ENCODE measurements at places on chromosomes 2 and 18.

- no peak for DNase-seq
These were observed 46.8 kb downstream of the PIK3C3 start for GRCh38 chr18:42001801-42002200.

DNA sequence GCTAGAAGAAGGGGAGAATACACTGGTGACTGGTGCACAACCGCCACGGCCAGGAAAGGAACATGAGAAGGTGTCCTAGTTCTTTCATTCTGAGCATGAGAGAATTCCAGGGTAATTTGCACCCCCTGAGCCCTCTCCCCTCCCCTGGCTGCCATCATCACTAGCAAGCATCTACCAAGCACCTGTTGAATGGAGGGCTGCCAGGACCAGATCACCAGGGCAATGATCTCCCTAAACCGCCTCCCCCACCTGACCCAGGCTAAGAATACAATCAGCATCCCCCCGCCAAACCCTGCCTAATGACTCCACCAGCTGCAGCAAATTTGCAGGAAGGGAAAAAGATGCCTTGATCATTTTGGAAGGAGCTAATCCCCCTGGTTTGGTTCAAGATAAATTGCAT is 100.2 kb downstream of the STPG4 start:
- DNase-seq, result no peak

GRCh38 chr18:35122586-35123224 is 81.5 kb downstream of the MAPRE2 start:
- DNase-seq, result no peak

DNA sequence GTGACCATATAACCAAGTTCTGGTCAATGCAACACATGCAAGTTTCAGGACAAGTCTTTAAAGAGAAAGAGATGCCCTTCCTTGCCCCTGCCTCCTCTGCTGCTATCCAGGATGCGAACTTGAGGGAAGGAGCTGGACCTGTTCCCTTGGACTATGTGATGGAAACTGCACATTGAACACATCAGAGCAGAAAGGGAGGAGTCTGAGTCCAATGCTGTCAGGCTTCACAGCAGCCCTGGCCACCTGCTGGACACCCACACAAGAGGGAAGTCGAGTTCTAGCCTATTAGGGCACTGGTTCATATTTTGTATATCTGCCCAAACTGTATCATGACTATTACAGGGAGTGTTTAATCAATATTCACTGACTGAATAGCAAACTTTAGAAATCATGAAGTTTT is 38.3 kb upstream of the TEX51 start:
- no peak for DNase-seq

DNA sequence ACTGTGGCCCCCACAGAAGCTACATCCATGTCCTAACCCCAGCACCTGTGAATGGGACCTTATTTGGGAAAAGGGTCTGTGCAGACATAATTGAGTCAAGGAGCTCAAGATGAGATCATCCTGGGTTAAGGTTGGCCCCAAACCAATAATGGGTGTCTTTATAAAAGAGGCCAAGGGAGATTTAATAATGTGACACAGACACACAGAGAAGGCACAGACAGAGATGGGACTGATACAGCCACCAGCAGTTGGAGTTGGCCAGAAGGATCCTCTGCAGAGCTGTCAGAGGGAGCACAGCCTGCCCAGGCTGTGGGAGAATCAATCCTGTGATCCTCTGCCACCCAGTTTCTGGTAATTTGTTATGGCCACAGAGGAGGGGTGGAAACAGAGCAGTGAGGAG is 26.0 kb downstream of the SNORC start:
- DNase-seq, result no peak

All from stimulated activated CD4-positive, alpha-beta T cell treated with anti-CD3 and anti-CD28 coated beads, TNF-alpha, amount 100 ng/mL, for 24 hours (primary cell).